ENCODE measurements at places on chromosomes 1 and 21.

DNA sequence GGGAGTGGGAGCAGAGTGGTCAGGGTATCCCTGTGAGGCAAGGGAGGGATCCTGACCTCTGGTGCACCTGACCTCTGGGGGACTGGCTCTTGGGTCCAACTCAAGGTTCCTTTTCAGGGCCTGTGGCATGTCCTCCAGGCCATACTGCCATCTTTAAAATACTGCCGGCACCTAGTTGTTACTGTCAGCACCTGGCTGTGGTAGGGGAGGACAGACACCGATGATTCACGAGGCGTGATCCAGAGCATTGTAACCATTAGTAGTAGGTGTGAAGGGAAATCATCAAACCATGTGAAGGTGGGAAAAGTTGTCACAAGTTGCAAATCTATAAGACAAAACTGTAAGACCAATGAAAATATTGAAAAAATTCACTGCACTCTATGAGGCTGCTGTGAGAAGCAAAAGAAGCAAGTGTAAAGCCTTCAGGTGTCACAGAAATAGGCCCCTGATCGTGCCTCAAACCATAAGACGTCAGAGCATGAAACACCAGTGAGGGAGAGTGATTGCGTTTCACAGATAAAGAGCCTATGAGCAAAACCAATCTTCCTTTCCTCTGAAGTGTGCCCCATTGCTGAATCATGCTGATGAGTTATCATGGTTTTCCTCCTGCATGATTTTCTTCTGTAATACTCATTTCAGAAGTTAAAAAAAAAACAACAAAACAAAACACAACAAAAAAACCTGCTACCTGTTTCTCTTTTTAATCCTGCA, 55.3 kb downstream of the CDC7 start:
- peak; percentile 58 for DNase-seq

DNA sequence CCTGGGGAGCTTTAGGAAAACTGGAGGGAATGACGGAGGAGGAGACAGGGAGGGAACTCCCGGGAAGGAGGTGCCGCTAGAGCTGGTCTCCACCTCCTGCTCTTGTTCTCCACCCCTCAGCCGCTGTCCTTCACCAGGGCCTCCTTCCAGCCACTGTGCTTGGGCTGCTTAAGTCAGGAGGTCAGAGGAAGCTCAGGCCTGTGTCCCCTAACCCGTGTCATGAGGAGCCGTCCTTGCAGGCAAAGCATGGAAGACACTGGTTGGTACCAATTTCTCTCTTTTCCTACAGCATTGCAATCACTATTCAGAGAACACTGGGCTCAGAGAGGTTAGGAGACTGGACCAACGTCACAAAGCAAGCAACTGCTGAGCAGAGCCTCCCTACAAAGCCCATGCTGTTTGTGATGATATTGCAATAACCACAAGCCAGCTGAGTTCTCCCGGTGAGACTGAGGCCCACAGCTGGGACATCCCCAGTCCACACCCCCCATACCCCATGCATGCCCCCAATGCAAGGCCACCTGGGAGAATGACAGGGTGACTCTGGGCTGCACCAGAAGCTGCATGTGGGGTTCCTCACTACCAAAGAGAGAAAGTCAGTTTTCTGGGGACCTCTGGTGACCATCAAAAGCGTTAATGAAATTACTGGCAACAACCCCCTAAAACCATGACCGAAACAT, 427.5 kb downstream of the NPHP4 start:
- DNase-seq, result no peak

- DNase-seq, result no peak
Observed at GRCh38 chr1:90325168-90325567, 330.3 kb downstream of the ZNF326 start.

DNA sequence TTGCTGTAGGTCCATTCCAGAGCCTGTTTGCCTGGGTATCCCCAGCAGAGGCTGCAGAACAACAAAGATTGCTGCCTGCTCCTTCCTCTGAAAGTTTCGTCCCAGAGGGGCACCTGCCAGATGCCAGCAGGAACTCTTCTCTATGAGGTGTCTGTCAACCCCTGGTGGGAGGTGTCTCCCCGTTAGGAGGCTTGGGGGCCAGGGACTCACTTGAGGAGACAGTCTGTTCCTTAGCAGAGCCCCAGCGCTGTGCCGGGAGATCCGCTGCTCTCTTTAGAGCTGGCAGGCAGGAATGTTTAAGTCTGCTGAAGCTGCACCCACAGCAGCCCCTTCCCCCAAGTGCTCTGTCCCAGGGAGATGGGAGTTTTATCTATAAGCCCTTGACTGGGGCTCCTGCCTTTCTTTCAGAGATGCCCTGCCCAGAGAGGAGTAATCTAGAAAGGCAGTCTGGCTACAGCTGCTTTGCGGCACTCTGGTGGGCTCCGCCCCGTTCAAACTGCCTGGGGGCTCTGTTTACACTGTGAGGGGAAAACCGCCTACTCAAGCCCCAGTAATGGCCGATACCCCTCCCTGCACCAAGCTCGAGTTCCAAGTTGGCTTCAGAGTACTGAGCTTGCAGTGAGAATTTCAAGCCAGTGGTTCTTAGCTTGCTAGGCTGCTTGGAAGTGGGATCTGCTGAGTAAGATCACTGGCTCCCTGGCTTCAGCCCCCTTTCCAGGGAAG, 8.7 kb upstream of the SLC25A24 start:
- no peak for DNase-seq

- DNase-seq, result peak; percentile 22
Observed at GRCh38 chr1:161958425-161958824, 65.2 kb downstream of the OLFML2B start.

GRCh38 chr1:55610203-55610602, 395.0 kb upstream of the USP24 start:
- no peak for DNase-seq

DNA sequence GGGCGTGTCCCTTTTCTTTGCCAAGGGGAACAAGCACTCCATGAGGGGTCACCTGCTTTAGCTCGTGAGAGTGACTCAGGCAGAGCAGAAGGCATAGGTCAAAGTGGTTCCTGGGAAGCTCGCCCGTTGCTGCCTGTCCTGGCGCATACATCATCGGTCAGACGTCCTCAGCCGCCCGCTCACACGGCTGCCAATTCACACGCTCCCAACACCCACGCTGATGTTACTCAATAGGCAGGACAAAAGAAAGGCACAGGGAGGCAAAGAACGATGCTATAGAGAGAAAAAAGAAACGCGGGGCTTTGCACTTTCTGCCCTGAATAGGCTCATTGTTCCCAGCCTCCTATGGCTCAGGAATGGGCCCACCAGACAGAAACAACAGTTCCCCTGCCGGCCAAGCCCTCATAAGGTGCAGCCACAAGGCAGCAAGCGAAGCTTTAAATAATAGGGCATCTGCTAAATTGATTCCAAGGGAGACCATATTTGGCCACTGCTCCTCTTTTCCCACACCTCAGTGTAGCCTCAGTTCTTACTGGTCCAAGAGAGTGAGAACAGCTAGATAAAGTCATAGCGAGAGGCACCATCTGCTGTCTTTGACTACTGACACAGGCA, 38.7 kb downstream of the VTCN1 start:
- DNase-seq, result no peak

DNA sequence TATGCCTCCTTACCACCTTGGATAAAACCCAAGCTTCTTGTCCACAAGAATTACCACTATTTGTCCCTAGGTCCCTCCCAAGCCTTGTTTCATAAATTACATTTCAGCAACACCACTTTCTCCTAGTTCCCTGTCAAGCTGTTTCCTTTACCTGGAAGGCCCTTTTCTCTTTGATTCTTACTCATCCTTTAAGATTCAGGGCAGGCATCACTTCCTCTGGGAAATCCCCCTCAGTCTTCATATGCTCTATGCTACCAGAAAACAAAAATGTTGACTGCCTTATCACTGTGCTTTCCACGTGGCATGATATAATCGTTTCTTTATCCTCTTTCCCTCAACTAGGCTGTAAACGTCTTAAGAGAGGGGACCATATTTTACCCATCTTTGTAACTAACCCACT, 102.7 kb downstream of the LYST start:
- DNase-seq, result no peak

GRCh38 chr1:190169311-190170067, 308.2 kb downstream of the BRINP3 start:
- peak; percentile 80 for DNase-seq

- no peak for DNase-seq
Observed at GRCh38 chr1:61169634-61170033, 87.3 kb downstream of the NFIA start.

GRCh38 chr21:36178349-36178748, 21.7 kb downstream of the DOP1B start:
- DNase-seq, result no peak

All from PC-3 (cell line).